ENCODE measurements at places on chromosomes 2 and 18.

GRCh38 chr2:191385416-191386160 is 140.4 kb downstream of the MYO1B start:
- no peak for DNase-seq

GRCh38 chr2:70596293-70596692 is 42.7 kb upstream of the TGFA start:
- DNase-seq: no peak

- no peak for DNase-seq
Measured at GRCh38 chr2:210442878-210443277, 33.7 kb downstream of the LANCL1 start.

DNA sequence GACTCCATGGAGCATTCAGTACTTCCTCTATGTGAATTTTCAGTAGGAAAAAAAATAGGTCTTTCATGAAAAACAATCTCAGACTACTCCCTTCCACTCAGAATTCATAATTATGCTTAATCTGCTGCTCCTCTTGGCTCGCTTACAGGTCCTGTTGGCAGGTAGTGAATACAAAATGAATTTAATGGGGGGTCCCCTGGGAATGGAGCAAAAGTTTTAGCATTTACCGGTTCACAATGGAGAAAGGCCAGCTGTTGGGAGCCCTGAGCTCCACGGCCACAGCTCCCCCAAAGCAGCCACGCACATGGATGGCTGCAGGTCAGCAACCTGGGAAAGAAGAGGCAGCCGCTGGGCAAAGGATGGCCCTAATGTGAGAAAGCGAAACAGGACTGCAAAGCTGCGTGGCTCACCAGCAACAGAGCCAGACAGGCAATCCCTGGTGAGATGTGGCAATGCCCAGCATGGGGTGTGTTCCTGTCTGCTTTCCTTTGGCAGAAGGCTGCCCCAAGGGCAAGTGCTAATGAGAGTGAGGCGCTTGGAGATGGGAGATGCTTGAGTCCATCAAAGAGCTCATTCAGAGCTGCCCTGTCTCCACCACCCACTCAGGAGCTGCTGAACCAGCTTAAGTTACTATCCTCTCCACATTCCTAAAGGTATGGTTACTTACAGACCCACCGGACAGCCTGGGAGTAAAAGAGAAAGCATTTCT is 447.4 kb downstream of the EPHA4 start:
- DNase-seq: no peak

- DNase-seq: no peak
Measured at GRCh38 chr2:171584001-171584400, 61.7 kb downstream of the CYBRD1 start.

DNA sequence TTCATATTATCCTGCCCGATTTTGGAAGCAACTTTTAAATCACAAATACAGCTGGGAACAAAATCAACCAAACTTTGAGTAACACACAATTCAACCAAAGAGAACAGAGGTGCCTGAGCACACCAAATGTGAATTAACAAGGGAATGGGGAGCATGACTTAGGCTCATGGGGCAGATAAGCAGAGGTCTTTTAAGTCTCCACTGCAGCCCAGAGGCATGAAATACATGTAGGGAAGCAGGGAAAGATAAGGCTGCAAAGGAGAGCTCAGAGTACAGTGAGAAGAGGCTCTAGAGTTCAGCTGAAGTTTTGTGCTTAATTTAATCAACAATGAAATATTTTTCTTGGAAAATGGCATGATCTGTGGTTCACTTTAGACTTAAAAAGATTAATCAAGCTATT is 49.0 kb downstream of the CYTIP start:
- no peak for DNase-seq

DNA sequence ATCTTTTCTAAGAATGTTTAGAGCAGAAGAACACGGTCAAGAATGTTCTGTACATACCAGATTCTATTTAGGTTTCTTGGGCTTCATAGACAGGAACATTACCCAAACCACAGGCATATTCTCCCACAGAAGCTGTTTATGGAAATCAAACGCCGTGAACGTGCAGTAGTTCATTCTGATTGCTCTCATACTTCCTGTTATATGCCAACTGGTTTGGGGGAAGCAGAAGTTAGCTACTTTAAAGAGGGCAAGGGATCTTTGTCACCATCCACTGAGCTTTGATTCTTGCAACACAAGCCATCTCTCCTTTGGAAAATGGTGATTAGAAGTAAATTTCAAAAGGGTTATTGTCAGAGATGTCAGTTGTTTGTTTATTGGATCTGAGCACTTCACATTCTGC is 182.2 kb upstream of the NRP2 start:
- no peak for DNase-seq

GRCh38 chr2:129069875-129070594 is 751.4 kb upstream of the HS6ST1 start:
- DNase-seq: no peak

DNA sequence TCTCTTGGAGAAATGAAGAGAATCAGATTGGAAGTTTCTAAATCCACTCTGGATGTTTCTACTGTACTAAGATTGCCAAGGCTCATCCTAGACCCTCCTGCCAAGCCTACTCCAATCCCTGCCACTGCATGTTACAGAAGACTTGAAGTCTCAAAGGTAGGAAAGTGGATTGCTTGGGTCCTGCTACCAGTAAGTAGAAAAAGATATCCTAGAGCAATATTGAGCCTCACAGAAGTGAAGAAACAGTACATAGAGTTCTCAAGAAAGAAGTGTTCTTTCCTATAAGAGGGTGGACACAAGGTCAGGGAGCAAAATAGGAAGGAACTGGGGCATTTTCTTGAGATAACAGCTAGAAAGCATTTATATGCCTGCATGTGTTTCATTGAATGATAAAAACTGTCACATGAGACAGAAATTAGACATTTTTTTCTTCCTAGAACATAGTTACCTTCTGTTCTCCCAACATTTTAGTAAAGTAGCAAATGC is 232.9 kb downstream of the RBM43 start:
- DNase-seq: no peak

- DNase-seq: no peak
Measured at GRCh38 chr2:219684721-219685689, 57.6 kb downstream of the SLC4A3 start.

DNA sequence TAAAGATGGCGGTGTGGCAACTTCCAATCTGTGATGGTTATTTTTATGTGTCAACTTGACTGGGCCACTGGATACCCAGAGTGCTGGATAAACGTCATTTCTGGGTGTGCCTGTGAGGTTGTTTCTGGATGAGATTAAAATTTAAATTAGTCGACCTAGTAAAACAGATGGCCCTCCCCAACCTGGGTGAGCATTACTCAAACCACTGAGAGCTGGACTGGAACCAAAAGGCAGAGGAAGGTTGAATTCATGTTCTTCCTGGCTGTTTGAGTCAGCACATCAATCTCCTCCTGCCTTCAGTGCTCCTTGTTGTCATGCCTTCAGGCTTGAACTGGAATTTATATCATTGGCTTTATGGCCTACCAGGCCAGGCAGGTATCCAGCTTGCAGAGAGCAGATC is 190.8 kb upstream of the RGPD4 start:
- no peak for DNase-seq

GRCh38 chr2:190855245-190855644 is 25.4 kb upstream of the GLS start:
- no peak for DNase-seq

GRCh38 chr2:9909106-9909505 is 42.4 kb upstream of the GRHL1 start:
- no peak for DNase-seq

- no peak for DNase-seq
Measured at GRCh38 chr2:41954304-41955291, 93.2 kb upstream of the PKDCC start.

DNA sequence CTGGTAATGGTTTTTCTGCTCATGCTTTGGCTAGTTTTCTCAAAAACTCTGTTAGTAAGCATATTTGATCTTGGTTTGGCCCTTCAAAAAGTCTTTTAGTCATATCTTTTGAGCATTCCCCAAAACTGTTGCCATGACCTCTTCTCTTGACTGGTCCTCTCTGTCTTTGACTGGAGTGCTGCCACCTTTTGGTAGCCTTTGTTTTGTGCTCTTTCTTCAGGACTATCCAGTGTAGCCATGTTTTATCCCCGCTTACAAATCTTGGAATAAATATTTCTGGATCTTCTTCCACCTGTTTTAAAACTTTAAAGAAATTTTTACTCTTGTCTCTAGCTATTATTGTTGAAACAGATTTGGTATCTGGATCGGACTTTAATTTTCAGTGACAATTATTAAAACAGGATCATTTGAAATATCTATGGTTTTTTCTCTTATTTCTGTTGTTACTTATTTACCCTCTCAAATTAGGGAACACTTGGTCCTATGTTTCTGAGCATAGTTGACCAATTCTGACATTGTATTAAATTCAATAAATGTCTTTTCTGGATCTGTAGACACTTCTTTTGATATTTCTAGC is 965 bp upstream of the ELOA2 start:
- DNase-seq: peak; percentile 13

DNA sequence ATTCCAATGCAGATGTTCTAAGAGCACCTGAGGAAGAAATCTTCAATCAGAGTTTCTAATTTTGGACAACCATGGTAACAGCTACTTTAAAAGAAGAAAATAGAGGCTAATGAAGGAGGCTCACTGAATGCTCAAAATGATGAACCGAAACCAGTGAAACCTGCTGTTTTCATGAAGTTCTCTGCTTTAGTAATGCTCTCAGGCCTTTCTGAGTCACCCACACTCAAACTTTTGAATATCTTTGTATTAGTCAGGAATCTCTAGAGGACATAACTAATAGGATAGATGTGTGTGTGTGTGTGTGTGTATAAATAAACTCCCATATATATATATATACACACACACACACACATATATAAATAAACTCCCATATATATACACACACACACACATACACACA is 76.9 kb upstream of the RIT2 start:
- no peak for DNase-seq

Measured in A549 (cell line).